Fibroblast of gingiva (primary cell): ENCODE measurements at places on chromosomes 5 and 9.

GRCh38 chr5:141875795-141876627, 2.2 kb downstream of the PCDH1 start:
- DNase-seq = no peak

DNA sequence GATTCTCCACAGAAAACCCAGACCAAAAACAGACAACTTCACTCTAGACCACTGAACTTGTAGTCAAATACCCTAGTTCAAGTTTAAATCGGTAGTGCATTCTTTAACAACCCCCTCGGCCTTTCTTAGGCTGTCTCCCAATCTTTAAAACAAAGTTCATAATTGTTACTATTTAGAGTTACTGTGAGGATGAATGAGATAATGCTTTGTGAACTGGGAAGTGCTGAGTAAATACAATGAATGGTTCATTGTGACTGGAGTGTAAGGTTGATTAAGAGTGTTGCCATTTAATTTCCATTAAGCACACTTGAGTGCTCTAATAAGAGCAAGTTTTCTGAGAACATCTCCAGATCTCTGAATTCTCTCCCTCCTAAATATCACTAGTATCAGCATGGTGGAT, 228.8 kb upstream of the PIK3R1 start:
- DNase-seq = no peak

- no peak for DNase-seq
Observed at GRCh38 chr5:16953729-16954128, 17.6 kb upstream of the MYO10 start.

- no peak for DNase-seq
Observed at GRCh38 chr5:40171971-40172370, 507.7 kb upstream of the PTGER4 start.

DNA sequence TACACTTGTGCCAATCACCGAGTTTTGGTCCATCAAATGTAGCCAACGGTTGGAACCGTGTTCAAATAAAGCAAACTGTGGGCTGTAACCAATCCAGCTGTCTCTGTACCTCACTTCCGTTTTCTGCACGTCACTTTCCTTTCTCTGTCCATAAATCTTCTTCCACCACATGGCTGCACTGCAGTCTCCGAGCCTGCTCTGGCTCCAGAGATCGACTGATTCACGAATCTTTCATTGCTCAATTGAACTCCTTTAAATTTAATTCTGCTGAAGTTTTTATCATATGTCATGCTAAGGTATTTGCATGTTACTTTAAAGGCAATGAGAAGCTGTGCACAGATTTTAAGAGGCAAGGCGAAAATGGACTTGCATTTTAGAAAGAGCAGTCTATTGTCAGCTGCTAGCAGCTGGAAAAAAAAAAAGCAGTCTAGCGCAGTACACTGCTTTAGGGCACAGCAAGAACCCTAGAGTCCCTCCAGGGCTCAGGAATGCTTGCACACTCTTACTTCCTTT, 13.2 kb downstream of the TTC39B start:
- DNase-seq = no peak

DNA sequence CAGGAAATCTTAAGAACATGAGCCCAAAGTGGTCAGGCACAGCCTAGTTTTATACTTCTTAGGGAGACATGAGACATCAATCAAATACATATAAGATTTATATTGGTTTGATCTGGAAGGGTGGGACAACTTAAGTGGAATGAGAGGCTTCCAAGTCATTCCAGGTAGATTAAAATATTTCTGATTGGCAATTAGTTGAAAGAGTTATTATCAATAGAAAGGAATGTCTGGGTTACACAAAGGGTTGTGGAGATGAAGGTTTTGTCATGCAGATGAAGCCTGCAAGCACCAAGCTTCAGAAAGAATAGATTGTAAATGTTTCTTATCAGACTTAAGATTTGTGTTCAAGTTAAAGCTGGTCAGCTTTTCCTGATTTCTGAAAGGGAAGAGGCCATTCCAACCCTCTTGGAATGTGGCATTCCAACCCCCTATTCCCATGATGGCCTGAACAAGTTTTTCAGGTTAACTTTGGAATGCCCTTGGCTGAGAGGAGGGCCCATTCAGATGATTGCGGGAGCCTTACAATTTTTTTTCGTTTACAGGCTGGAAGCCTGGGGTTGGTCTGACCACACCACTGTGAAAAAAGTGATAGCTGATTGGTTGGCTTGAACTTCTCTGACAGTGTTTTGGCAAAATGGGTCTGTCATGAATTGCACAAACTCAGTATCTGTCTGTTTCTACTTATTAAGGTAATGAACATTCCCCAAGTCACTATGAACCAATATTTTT, 245.6 kb upstream of the RAI14 start:
- DNase-seq = peak; percentile 15
